ENCODE measurements at places on chromosomes 3 and 15.

DNA sequence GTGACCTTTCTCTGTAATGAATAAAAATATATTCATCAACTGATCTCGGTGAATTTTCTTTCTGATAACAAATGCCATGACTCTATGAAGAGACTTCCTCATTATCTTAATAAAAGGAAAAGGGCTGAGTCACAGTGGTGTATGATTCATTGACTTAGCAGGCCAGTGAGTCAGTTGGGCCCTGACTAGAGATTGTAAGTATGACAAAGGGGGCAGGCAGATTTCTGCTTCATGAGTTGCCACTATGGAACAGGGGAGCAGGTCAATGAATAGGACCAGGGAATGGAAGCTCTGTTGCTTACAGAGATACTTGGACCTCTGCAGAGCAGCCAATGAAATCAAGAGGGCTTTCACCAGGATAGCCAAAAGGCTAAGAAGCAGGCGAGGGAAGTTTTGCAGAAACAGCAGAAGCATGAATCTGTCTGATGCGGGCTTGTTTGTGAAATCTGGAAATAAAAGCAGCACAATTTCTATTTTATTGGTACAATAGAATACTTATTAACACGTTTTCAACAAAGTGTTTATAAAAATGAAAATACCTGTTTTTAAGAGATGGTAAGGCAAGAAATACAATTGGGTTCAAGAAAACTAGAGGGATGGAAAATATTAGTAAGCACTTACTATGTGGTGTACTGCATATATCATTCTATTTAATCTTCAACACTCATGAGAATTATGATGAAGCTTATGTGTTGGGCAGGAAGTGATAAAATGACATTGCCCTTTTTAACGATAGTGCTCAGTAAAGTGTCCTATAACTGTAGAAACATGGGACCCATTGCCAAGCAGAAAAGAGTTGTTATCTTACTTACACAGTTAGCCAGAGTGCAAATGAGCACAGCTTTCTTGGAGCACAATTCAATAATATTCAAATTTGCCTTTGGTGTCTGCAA lies 169.8 kb upstream of the MYRIP start:
- DNase-seq, result peak; percentile 45

GRCh38 chr3:50644561-50644960 lies 27.6 kb downstream of the MAPKAPK3 start:
- DNase-seq, result no peak

DNA sequence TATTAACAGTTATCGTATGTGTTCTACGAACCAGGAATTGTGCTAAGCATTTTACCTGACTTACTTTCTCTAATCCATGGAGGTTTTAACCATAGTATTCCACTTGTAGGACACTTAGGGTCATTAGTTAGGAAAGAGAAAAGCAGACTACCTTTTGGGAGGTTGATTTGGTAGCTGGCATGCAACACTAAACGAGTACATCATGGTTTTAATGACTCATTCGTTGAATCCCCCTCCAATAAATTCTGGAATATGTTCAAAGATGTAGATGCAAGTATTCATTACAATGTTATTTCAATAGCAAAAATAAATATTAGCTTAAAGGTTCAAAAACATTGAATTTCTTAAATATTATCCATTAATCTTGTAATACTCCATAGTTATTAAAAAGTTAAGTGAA lies 162.5 kb downstream of the FMN1 start:
- DNase-seq, result no peak

- DNase-seq, result no peak
These were observed 39.9 kb downstream of the PEAK1 start for GRCh38 chr15:77380033-77380432.

DNA sequence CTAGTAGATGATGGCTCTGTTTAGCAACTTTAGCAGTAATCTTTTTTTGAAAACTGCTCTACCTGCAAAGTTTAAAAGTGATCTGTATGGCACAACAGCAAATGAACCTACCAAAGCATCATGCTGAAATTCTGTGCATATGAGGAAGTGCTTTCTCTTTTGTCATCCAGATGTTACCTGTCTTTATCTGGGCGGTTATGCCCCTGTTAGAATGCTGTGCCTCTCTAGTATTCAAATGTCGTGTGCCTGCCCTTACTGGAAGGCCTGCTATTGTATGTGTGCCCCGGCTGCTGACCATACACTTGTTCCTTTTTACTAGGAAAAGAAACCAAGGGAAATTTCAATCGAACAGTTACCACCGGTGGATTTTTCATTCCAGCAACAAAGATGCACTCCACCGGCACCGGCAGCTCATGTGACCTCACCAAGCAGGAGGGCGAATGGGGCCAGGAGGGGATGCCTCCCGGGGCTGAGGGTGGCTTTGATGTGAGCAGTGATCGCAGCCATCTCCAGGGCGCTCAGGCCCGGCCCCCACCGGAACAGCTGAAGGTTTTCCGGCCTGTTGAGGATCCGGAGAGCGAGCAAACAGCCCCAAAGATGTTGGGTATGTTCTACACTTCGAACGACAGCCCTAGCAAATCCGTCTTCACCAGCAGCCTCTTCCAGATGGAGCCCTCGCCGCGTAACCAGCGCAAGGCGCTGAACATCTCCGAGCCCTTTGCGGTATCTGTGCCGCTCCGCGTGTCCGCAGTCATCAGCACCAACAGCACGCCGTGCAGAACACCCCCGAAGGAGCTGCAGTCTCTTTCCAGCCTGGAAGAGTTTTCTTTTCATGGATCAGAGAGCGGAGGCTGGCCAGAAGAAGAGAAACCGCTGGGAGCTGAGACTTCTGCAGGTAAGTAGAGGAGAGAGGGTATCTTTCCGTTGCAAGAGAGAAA lies 61.6 kb downstream of the TMEM39A start:
- no peak for DNase-seq

DNA sequence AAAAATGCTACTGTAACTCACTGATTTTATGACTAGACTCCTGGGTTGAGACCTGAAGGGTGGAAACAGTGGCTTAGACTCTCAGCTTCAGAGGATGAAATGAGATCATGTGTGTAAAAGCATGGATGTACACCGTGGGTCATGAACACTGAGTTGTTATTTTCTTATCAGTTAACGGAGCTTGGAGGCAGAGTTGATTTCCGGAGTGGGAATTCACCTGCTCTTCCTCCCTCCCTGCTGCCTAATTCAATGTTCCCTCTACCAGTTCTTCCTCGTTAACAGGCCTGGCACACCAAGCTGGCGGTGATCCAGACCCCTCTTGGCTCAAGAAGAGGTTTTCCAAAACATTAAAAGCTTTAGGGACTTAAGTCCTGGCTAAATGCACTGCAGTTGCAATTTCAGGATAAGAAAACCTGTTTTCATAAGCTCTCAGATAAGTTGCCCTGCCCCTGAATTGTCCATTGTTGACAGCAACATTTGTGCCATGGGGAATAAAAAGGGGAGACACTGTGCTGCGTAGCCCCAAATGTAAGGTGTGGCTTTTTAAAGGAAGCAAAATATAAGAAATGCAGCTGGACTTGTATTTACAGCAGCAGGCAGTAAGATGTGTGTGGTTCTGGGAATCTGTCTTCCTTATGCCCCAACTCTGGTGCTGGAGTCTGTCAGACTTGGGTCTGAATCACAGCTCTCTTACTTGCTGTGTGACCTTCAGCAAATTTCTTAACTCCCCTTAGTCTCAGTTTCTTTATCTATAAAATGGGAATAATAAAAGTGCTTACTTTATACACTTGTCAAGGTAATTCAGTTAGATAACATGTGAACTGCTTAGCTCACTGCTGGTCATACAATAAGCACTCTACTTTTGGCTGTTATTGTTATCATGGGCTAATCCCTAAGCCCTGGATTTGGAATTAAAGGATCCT lies 9.9 kb downstream of the PDIA5 start:
- no peak for DNase-seq

DNA sequence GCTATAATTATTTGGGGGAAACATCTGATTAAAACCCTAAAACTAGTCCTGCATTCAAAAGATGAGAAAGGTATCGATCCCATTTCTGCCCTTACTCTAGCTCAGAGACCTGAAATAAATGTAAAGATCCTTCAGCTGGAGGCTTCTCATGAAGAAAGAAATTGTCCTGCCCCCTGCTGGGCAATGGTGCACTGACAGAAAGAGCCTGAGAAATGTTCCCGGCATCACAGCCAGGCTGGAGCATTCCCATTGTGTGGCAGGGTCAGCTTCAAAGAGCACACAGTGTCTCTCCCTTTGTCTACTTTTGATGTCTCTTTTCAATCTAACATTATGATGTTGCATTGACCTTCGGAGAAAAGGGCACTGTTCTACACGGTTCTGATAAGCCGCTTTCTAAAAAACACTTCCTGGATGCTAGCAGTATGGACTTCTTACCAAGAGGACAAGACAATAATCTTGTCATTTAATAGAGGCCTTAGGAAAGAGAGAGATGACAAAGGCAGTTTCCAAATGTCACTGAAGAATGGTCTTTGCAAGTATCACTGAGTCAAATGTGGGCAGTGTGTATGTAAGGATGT lies 287.5 kb downstream of the MAGI1 start:
- no peak for DNase-seq

GRCh38 chr15:60795889-60796288 lies 316.9 kb upstream of the ICE2 start:
- no peak for DNase-seq

GRCh38 chr15:62519900-62520299 lies 354.8 kb upstream of the C2CD4B start:
- no peak for DNase-seq
